ENCODE measurements at places on chromosomes 2 and 18. TPM values are rescaled to one million over a fixed set of nuclear protein-coding genes. Genes with fewer than 3 reads are reported as not detected.

CKAP2L gene
- total RNA-seq, result 19.4 TPM

CYTIP gene
- not detected for total RNA-seq

BMP10 gene
- not detected for total RNA-seq

WIPF1 gene
- total RNA-seq, result 16.7 TPM

NGEF gene
- 3.0 TPM for total RNA-seq

CD207 gene
- total RNA-seq, result not detected

ANKRD62 gene
- not detected for total RNA-seq

DLGAP1 gene
- total RNA-seq, result under 0.01 TPM

PMAIP1 gene
- total RNA-seq, result 43.3 TPM

GEN1 gene
- total RNA-seq, result 6.3 TPM

POTEC gene
- total RNA-seq, result not detected

CD8A gene
- total RNA-seq, result not detected

CRACDL gene
- 0.24 TPM for total RNA-seq

ZNF385B gene
- total RNA-seq, result not detected

TUBA4B gene
- not detected for total RNA-seq

SIX3 gene
- not detected for total RNA-seq

RBKS gene
- total RNA-seq, result 1.4 TPM

C1GALT1C1L gene
- total RNA-seq, result 0.39 TPM
